ENCODE measurements at places on chromosomes 16 and 17.

GRCh38 chr16:17107450-17107849 lies 363.3 kb downstream of the XYLT1 start:
- no peak for ATAC-seq

- ATAC-seq, result no peak
Measured at GRCh38 chr16:15043344-15043743, 12.5 kb downstream of the NTAN1 start.

- peak; percentile 58 for ATAC-seq
Measured at GRCh38 chr17:1966274-1967086, 58.7 kb downstream of the RTN4RL1 start.

DNA sequence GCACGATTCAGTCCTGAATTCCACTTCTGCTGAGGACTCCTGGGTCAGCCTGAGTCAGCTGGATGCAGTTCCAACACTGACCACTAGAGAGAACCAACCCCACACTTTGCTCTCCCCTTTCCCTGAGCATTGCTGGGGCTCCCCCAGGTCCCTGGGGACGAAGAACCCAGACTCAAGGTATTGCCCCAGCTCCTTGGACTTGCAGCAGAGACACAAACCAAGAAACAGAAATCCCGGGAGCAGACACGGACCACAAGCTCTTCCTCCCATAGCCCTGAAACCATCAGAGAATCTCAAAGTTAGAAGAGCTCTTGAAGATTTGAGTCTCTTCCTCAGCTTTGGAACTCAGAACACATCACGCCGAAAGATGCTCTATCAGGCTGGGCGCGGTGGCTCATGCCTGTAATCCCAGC lies 678 bp upstream of the GH1 start:
- ATAC-seq, result peak; percentile 96

DNA sequence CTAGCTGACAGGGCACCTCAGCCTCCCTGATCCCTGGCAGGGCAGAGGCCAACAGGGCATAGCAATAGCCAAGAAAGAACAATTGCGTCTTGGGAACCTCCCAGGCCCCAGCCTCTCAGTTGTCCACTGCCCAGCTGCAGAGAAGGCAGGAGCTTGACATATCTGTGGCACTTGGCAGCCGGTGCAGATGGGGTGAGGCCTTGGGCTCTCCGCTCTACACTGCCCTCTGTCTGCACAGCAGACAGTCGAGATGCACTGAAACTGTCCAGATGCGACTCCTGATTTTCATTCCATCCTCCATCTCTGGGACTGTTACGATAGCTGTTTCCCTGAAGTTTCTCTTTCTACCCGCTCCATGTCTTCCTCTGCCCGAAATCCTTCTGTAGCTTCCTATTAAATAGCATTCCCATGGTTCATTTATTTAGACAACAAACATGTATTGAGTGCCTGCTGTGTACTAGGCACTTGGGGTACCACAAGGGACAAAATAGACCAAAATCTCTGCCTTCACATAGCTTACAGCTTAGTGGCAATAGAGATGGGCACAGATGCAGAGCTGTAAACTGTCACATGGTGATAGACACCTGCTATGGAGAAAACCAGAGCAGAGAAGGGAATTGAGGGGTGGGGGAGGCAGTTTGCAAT lies 3.3 kb downstream of the POLR3E start:
- ATAC-seq, result peak; percentile 10

DNA sequence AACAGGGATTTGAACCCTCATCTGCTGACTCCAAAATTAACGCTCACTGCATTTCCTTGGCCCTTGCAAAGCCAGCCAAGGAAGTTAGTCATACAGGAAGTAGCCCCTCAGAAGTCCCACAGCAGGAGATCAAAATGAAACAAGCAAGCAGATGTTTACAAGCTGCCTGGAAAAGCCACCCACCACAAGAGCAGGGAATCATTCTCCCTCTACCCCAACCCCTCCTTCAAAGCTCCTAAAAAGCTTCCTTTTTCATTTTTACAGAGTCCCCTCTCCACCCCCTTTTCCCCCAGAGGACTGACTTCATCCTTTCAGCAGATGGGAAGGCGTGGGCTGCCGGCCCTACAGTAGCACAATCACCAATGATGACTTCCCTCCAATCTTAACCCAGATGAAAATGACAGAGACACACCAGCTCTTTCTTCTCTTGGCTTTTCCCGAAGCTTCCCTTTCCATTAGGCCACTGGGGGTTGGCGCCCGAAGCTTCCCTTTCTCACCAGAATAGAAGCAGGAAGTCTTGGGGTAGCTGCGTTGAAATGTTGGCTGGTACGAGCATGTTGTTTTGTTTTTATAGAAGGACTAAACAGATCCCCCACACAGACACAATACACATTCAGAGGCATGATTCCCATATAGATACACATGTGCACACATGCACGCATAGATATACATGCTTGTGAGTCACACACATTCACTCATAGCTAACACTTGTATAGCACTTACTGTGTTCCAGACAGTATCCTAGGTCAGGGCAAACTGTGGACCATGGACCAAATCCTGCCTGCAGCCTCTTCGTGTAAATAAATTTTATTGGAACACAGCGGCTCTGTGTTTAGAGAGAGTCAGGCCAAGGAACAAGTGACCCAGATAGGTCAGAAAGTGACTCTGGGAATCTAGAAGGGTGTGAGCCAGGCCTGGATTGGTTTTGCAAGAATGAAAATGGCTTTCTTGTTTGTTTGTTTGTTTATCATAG lies 17.4 kb downstream of the ITPRIPL2 start:
- peak; percentile 78 for ATAC-seq

DNA sequence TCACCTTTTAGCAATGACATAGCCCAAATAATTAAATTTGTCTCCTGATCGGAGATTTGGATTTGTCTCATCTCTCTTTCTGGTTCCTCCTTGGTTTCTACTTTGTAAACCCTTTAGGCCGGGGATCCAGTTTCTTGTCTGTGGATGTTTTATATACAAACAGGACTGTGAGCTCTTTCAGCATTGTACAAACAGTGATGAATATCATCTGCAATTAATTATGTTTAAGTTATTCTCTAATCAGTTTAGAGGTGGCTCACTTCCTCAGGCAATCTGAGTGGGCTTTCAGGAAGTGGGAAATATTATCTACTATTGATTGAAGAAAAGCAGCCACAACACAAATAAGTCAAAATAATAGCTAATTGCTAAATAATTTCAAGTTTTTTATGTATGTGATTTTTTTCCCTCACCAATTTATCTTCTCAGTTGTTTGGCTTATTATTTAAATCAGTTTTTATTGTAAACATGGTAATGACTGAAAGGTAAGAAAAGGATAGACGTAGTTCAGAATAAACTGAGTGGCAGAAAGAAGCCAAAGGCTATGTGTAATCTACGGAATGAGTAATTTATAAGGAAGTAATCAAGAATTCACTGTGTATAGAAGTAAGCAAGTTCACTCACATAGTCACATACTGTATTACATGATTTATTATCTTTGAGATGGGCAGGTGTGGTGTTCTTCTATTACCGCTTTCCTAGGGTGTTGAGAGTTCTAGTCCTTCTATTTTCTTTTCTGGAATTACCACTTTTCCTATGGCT lies 3.4 kb upstream of the ABCC11 start:
- peak; percentile 26 for ATAC-seq

GRCh38 chr16:49662569-49662968 lies 193.3 kb downstream of the ZNF423 start:
- no peak for ATAC-seq

DNA sequence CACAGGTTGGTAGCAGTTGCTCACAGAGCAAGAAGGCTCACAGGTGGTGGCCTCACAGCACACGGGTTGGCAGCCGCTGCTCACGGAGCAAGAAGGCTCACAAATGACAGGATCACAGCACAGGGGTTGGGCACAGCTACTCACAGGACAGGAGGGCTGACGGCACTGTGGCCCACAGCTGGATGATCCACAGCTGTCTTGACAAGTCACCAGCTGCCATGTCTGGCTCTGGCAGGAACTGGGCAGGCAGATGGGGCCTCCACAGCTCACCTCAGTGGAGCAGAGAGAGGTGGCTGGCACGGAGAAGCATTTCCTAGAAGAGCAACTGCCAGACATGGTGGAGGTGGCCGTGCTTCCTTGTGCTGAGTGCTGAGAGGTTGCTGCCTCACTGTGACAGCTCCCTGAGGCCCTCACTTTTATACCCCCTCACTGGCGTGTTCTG lies at the start of gene KRTAP16-1:
Gene KRTAP16-1, minus strand, starts transcription at position 392 of the 442 bp plus-strand sequence. Its CDS starts 56 bp downstream, at position 336.
- no peak for ATAC-seq

GRCh38 chr17:67525239-67526135 lies 148.4 kb downstream of the PITPNC1 start:
- ATAC-seq, result no peak

DNA sequence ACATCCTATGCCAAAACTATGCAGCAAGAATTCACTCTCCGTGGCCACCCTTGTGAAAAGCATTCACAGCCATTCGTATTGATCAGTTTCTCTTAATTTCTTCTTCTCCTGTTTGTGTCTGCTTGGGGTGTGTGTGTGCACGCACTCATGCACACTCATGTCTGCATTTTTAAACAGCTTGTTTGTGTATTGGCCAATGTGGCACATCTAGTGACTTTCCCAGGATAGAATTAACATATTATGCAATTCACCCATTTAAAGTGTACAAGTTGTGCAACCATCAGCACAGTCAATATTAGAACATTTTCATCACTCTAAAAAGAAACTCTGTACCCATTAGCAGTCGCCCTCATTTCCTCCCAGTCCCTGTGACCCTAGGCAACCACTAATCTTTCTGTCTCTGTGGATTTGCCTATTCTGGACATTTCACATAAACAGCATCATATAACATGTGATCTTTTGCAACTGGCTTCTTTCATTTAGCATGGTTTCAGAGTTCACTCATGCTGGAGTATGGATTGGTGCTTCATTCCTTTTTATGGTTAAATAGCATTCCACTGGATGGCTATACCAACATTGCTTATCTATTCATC lies 20.1 kb downstream of the IRX3 start:
- ATAC-seq, result no peak

GRCh38 chr16:50581845-50582244 lies 33.6 kb downstream of the NKD1 start:
- no peak for ATAC-seq

DNA sequence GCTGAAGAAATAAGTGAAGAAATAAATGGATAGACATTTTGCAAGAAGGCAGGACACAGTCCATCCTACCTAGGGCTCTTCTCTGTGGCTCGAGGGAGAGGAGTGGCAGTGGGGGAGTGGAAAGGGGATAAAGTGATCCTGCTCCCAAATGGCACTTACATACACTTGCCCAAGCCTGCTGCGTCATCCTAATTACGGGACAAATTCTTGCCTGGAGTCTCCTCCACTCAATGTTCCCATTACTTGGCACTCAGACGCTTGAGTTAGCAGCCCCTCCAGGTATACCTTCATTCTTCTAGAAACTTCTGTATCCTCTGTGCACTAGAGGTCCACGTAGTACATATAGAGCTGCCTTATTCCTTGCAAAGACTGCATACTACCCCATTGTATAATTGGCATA lies 15.7 kb upstream of the MAP3K14 start:
- ATAC-seq, result no peak

DNA sequence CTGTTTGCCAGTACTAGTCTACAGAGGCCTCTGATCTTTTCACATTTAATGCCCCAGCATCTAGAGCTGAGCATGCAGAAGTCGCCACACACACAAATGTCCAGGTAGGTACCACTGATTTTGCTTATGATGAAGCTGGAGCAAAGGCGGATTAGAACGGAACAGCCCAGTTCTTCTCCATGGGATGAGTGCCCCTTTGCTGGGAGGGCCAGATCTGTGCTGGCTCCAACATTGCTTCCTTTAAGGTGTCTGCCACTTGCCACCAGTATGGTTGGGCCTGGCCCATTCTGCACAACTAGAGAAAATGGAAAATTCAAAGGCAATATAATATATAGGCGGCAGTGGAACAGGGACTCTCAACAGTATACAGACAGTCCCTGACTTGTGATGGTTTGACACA lies 2.2 kb upstream of the MNT start:
- no peak for ATAC-seq

- peak; percentile 92 for ATAC-seq
Measured at GRCh38 chr17:71338396-71338795, 782.4 kb upstream of the SOX9 start.

GRCh38 chr17:16319969-16320368 lies 33.3 kb downstream of the CENPV start:
- no peak for ATAC-seq

- no peak for ATAC-seq
Measured at GRCh38 chr17:68418876-68419275, 38.4 kb downstream of the WIPI1 start.

DNA sequence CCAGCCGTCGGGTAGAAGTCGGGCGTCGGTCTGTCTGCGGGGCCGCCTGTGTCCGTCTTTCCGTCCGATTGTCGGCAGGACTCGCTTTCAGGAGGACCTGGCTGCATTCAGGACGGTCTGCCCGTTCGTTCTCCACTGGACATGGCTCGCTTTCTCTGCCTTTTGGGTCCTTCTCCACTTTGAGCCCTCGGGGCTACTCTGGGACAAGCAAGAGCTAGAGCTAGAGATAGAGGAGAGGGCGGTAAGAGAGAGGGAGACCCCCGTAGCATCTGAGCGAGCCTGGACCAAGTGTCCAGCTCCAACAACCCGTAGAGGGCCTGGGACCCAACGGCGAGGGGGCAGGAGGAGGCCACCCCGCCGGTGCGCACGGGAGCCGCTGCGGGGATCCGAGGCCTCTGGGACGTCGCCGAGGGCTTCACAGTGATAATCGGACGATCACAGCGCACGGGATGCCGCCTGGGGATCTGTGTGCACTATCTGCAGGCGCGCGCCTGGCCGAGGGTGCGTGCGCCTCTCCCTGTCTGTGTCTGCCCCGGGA lies 4.5 kb downstream of the TBX4 start:
- no peak for ATAC-seq

- ATAC-seq, result peak; percentile 12
Measured at GRCh38 chr17:76492989-76493501, 8.2 kb downstream of the RHBDF2 start.
